AG08396 (cell line): ENCODE measurements at places on chromosomes 1 and 21.
A peak's percentile ranks its signal among the peaks of the same experiment; 100 is the strongest.

GRCh38 chr1:36988741-36989193 is 45.5 kb downstream of the GRIK3 start:
- DNase-seq, result no peak

DNA sequence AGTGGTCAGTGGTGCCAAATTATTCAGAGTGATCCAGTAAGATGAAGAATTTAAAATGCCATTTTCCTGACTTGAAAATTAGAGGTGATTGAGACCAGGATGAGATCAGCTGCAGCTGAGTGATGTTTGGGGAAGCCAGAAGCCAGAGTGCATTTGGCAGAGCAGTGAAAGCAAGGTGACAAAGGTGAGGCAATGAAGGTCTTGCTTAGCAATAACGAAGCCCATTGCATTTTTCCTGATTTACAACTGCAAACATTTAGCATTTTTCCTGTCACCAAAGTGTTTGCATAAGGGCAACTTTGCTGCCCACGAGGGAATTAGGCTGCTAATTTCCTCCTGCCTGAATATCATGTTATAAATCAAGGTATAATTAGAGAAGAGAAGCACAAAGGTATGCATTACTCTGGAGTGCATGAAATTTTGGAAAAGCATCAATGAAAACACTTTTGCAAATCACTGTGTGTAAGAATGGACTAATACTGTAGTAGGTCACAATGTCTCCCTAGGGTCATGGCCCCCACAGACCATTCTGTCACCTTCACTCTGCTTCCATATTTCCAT is 188.2 kb upstream of the LYPLAL1 start:
- DNase-seq, result no peak

DNA sequence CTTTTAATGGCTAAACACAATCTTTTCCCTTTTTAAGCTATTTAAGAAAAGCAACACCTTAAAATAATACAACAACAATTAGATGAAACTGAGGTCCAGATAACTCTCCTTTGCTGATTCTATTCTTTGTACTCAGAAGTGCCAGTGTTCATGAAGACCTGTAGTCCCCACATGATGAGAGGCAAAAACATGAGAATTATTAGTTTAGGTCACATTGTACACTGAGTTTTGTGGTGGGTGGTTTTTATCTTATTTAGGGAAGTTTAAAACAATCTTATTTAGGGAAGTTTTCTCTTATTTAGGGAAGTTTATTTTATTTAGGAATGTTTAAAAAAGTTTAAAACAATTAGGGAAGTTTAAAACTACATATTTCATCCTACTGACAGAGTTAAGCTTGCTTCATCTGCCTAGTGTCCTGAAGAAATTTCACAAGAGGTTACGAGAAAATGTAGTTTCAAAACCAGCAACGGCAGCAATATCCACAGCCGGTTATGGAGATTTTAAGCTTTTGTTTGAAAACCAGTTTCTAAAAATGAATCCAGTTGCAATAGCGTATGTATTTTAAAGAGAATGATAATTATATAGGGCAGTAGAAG is 7.8 kb upstream of the OR14I1 start:
- no peak for DNase-seq

DNA sequence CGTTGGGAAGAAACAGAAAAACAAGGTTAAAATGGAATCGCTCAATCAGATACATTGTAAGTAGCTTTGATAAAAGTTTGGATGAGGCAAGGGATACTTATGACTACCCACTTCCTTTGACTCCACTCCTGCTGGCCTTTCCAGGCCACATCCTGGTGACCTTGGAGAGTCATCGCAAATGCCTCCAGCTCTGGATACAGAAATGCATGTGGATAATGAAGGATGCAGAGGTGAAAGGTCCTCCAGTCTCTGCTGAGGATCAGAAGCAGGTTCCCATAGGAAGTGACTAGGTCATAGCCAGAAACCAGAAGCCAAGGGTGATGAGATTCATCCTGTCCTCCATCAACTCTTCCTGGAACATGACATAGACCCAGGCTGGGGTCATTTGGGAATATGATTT is 6.2 kb upstream of the CAMK1G start:
- no peak for DNase-seq

DNA sequence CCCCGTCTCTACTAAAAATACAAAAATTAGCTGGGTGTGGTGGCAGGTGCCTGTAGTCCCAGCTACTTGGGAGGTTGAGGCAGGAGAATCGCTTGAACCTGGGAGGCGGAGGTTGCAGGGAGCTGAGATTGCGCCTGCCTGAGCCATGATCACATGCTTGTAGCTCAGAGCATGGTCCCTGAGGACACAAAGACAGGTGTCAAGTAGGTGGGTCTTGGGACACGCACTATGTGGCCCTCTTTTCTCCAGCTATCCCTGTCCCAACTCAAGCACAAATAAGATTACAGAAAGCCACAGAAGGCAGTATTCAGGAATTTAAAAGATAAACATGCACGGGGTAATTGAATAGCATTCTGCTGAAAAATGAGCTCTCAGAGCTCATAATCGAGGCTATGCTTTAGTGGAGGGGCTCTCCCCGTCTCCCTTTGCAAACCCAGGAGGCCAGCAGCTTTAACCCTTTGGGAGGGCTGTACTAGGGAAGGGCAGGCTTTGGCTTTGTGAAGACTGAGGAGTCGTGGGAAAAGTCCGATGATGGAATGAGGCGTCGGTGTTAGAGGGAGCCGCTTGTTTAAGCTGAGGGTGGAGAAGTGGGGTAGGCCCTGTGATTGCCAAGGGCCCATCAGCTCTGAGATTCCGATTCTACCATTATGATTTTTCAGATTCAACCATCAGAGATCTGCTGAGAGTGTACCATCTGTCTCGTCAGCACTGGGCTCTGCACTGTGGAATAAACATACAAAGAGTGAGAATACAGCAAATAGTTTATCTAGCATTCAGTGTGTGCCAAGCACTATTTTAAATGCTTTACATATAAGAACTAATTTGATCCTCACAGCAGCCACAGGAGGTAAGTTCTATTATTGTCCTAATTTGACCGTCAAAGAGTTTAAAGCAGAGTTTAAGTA is 59.7 kb upstream of the CD34 start:
- peak; percentile 28 for DNase-seq

- DNase-seq, result no peak
These were observed 95.9 kb downstream of the GIPC2 start for GRCh38 chr1:78141531-78142231.

DNA sequence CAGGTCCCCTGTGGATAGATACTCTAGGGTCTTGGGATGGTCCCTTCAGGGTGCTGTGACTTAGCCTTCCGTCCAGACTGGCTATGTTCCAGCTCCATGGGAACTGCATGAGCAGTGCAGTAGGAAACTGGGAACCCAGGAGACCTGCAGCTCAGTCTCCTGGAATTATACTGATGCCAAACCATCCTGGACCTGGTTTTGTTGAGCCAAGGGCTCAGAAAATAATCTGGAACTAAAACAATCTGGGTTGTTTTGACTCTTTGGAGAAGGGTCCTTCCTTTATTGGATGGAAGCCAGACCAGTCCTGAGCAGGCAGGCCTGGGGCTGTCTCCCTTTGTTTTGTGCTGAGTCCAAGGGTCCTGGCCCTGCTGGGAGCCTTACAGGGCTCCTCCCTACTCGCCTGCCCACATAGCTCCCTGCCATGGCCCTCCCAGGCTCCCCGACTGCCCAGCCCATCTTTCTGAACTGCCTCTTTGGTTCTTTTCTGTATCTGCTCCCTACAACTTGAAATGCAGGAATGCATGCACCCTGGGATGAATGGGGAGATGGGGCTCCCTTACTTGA is 1.2 kb downstream of the IPO13 start:
- DNase-seq, result peak; percentile 27

GRCh38 chr1:219568733-219569132 is 44.2 kb downstream of the ZC3H11B start:
- no peak for DNase-seq

DNA sequence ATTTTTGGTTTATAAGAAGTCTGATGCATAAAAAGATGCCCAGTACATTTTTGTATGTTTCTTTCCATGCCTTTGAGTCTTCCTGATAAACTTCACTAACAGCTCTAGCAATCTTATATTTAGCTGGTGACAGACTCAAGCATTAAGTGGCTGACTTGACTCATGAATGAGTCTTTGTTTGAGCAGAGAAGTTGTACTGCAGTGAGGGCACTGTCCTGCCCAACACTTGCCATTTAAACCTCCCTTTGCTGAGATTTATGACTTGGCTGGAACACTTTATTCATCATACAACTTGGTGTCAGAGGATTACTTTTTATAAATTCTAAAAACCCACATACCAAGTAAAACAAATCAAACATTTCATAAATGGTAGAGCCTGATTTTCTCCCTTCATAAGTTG is 14.6 kb upstream of the CAMSAP2 start:
- no peak for DNase-seq

GRCh38 chr1:115402753-115403184 is 64.7 kb upstream of the NGF start:
- no peak for DNase-seq

GRCh38 chr1:184254849-184255248 is 132.0 kb upstream of the C1orf21 start:
- no peak for DNase-seq

DNA sequence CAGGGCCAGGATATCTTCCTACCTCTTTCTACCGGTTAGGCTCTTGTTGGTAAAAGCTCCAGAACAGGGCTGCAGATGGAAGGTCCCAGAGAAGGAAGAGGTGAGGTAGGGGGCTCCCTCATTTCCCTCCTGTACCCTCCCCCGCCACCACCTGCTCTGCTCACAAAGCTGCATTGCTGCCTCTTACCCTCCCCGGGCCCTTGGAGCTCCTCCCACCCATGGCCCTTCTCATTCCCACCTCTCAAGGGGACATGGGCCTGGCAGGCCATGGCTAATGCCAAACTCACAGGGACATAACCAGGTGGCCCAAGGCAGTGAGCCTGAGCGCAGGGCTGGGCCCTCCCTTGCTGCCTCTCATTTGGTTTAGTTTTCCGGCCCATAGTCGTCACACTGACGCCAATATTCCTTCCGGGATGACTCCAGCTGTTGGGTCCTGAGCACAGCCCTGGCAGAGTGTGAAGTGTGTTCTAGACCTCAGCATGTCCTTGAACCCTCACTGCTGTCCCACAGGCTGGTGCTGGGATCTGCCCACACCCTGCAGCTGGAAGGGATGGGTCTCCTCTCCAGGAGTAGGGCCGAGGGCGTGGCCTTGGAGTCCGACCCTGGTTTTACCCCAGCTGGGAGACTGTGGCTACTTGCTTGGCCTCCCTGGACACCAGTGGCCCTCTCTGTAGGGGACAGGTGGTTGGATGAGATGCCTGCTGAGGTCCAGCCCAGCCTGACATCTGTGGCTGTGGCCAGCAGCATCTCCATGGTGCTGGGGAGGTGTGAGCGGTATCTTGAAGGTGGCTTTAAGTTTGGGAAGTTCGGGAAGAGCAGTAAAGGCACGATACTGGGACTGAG is 104.6 kb downstream of the ARHGEF10L start:
- no peak for DNase-seq

DNA sequence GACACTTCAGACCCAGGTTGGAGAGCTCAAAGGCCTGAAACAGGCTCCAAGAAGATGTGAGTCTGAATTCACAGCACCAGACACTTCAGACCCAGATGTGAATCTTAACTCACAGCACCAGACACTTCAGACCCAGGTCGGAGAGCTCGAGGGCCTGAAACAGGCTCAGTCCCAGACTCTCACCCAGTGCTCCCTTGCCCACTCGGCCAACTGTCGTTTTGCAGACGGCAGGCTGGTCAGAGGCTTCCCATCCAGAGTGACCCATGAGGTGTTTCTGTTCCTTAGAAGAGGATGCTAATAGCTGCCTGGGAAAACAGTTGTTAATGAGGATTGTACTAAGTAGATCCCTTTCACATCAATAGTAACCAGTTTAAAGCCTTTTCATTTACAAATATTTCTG is 88.4 kb downstream of the ADARB1 start:
- no peak for DNase-seq

GRCh38 chr1:167442854-167443565 is 75.3 kb downstream of the CD247 start:
- no peak for DNase-seq

DNA sequence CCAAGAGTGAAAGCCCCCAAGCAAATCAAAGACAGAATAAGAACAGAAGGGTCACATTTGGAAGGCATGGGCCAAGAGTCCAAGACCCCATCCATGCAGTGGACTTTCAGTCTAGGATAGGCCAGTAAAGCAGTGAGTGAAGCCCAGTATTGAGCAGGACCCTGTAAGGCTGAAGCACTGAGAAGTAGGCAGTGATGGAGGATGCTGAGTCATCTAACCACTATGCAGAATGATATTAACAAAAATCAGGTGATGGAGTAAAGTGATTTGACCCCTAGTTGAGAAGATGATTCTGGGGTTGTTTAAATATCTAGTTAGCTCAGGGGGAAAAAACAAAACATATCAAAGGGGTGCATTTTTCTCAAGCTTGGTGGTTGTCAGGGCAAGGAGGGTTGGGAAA is 308.7 kb upstream of the PLXNA2 start:
- DNase-seq, result no peak

GRCh38 chr1:66371233-66372005 is 162.5 kb upstream of the SGIP1 start:
- DNase-seq, result peak; percentile 35

- no peak for DNase-seq
These were observed 73.3 kb downstream of the RPE65 start for GRCh38 chr1:68376441-68376840.

DNA sequence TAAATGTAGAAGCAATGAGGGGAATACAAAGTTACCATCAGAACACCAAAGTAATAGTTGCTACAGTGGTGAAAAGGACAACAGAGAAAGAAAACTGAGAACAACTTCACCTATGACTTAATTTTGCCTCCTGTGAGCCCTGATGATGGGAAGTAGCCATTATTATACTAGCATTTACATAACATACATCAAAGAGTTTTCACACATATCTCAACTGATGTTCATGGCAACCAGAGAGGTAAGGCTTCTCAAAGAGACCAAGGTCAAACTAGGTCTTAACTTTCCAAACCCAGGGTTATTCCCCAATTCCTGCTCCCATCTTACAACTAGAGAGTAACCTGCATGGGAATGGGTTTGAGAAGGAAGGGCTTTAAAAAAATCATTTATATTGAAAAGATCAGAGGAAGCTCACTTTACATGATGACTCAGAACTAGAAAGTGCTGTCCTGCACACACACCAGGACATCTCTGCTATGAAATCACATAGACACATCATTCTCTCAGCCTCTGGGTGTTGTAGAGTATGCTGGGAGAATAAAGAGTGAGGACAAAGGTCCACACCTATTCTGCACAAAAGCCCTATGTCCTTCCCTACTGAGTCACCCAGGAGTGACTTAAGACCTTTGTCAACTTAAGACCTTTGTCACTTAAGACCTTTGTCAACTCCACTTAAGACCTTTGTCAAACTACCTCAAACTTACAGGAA is 179.7 kb downstream of the TNFSF18 start:
- no peak for DNase-seq
